Sciatic nerve (tissue), 2 donors: ENCODE measurements at places on chromosomes 13 and 19. TPM values are rescaled to one million over a fixed set of nuclear protein-coding genes. Genes with fewer than 3 reads are reported as not detected.

DNA sequence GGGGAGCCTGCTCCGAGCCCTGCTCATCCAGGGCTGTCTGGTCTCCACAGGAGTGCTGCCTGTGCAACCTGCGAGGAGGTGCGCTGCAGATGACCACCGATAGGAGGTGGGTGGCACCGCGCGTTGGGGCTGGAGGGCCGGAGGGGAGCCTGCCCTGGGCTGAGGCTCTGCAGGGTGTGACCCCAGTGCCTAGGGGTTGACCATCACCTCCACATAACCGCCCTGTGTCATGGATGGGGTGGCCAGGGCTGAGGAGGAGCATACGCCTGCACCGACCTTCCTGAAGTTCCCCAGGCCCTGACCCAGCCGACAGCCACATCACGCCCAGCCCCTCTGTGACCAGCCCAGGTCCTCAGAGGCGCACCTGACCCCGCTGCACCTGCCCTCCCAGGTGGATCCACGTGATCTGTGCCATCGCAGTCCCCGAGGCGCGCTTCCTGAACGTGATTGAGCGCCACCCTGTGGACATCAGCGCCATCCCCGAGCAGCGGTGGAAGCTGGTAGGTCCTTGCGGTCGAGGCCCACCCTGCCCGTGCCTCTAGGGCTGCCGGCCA is 168.7 kb downstream of the KDM4B start:
- no peak for DNase-seq

Gene CDX2
- not detected for total RNA-seq

Gene CBLC
- total RNA-seq = not detected

Gene DDA1
- 29.4 TPM for total RNA-seq

Gene MYPOP
- total RNA-seq = 8.6 TPM

DNA sequence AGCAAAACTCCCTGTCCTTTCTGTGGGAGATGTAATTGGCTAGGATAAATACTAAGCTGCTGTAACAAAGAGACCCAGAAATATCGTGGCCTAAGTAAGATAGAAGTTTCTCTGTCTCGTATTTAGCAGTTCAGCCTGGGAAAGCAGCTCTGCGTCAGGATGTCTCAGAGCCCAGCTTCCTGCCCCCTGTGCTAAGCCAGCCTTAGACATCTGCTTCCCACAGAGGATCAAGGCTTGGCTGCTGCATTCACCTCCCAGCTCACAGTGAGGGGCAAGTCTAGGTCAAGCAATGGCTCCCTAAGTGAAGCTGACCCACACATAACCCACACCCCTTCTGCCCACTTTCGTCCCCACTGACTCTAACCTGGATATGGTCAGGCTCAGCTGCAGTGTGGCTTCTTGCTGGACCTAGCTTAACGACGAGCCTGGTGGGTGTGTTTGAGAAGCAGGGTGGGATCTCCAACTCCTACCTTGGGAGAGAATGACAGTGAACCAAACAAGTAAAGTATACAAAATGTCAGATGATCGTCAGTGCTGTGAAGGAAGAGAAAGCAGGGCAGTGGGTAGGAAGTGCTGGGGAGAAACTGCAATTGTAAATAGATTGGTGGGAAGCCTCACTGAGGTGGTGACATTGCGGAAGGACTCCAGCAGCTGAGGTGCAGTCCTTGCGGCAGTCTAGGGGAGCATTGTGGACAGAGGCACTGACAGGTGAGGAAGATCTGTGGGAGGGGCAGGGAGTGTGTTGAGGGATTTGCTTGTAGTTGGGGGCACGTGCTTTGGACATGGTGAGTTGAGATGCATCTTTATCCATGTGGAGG is 82.9 kb downstream of the TNFRSF19 start:
- no peak for DNase-seq

GRCh38 chr13:65915195-65915594 is 1314.9 kb downstream of the PCDH9 start:
- DNase-seq = no peak

- no peak for DNase-seq
Observed at GRCh38 chr13:24056616-24057137, 103.8 kb upstream of the SPATA13 start.

DNA sequence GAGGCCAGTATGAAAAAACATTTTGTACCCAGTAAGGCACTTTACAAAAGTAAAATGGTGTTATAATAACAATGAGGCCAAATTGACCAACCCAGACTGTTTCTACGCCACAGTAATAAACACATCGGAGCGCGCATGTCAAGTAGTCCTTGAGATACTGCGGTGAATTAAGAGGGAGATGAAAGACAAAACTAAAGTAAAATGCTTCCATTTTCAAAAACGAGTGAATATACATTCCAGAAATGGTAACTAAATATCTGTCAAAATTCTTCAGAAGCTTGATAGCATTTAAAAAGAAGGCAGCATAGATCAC is 19.0 kb downstream of the N4BP2L1 start:
- no peak for DNase-seq

DNA sequence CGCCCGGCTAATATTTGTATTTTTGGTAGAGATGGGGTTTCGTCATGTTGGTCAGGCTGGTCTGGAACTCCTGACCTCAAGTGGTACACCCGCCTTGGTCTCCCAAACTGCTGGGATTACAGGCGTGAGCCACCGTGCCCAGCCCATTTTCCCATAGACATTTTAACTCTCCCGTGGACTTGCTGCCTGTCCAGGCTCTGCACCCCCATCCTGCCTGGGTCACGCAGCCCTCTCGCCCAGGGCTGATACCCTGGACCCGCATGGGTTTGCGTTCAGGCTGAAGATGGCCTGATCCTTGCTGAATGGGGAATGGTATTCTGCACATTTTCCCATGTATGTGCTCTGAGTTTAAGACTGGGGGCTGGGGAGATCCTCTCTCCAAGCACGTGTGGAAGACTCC is 46.0 kb upstream of the RANBP3 start:
- DNase-seq = no peak

Gene TEX29
- 1.6 TPM for total RNA-seq

Gene TPRX2
- total RNA-seq = not detected

GRCh38 chr13:105655046-105655445 is 880.4 kb downstream of the EFNB2 start:
- no peak for DNase-seq

DNA sequence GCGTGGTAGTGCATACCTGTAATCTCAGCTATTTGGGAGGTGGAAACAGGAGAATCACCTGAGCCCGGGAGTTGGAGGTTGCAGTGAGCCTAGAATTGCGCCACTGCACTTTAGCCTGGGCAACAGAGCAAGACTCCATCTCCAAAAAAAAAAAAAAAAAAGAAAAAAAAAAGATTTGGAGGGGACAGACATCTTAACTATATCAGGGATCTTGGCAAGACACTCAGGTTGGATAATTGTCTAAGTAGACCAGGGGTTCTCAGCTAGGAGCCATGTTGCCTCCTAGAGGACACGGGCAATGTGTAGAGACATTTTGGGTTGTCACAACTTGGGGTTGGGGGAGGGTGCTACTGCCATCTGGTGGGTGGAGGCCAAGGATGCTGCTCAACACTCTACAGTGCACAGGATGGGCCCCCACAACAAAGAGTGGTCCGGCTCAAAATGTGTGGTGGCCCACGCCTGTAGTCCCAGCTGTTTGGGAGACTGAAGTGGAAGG is 1.9 kb upstream of the ZNF580 start:
- DNase-seq = no peak

Gene ATP4B
- total RNA-seq = not detected

DNA sequence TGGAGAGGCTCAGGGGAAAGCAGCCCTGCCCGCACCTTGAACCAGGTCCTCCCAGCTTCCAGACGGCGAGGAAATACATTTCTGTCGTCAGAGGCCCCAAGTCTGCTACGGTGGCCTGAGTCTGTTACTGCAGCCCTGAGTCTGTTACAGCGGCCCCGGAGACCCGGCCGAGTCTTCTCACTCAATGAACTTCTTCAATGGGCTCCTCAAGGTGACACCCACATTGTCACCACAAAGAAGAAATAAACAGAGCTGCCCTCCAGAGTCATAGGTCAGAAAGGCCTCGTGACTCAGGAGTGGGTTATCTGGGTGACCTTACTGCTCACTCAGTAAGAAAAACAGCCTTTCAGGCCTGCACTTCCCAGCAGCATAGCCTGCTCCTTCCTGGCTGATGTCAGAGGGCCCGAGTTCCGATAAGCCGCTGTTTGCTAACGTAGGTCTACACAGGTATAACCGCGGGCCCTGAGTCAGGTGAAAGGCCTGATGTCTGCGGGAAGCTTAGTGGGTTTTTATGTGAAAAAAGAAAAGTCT is 66.9 kb upstream of the TM9SF2 start:
- no peak for DNase-seq

DNA sequence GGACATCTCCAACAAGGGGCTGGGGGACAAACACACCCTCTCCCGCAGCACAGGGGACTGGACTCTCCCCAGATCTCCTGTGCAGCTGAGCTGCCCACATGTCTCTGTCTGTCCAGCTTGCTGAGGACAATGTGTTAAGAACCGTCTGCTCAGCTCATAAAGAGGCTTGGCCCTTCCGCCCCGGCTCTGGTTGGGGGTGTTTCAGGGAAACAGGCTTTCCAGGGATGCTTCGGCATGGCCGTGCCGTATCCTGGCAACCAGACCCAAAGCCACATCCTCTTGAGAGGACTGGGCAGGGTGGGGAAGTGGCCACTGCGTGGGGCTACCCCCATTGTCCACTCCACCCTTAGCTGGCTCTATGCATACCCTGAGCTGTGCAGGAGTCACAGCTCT is 41.1 kb upstream of the CHST8 start:
- DNase-seq = no peak

DNA sequence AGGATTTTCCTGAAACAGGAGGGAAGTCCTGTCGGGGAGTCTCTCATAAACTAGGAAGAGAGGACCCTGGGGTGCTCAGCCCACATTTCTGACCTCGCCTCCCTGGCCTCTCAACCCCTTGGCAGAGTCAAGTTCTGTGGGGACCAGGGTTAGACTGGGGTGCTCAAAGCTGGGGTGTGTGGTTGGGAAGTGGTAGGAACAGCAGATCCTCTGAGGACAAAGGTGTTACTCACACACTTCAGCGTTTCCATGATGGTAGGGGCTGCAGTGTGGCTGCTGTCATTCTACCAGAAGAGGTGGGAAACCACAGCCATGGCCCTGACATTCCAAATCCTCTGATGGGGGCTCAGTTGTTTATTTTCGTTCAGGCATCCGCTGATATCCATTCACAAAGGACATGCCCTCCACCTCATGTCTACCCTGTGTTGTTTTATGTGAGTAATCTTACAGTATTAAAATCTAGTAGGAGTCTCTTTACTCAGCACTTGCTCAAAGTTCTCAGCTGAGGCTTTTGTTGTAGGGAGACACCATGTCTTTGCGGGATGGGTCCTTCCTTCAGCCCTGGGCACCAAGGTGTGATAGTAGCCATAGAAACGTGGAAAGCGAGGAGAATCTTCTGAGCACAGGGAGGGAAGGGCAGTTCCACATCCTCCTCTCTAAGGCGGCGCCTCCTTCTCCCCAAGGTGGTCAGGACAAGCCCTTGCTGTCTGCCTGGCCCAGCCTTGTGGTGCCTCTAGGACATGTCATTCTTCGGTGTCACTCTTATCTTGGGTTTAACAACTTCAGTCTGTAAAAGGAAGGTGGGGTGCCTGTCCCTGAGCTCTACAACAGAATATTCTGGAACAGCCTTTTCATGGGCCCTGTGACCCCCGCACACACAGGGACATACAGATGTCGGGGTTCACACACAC is 1.5 kb downstream of the KIR2DL3 start:
- DNase-seq = no peak

DNA sequence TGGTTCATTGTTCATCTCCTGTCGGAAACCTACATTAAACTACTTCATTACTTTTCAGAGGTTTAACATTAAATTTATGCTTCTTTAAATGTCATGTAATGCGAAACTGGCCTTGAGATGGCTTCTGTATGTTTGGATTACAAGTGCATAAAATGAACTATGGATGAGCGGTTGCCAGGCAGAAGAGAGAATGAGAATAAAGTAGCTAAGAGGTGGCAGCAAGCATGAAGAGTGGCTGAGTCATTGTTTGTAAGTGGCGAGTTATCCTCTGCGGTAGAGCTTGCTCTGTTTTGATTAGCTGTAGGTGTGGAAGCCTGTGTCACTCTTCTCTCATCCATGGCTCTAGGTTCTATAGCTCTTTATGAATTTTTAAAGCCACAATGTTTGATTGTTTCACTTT is 1139.6 kb upstream of the PCDH9 start:
- DNase-seq = no peak

Gene ZNF428
- total RNA-seq = 39.1 TPM

Gene SULT2B1
- total RNA-seq = not detected

- no peak for DNase-seq
Observed at GRCh38 chr13:105991622-105992277, 543.7 kb downstream of the EFNB2 start.

Gene LACC1
- total RNA-seq = 6.4 TPM

DNA sequence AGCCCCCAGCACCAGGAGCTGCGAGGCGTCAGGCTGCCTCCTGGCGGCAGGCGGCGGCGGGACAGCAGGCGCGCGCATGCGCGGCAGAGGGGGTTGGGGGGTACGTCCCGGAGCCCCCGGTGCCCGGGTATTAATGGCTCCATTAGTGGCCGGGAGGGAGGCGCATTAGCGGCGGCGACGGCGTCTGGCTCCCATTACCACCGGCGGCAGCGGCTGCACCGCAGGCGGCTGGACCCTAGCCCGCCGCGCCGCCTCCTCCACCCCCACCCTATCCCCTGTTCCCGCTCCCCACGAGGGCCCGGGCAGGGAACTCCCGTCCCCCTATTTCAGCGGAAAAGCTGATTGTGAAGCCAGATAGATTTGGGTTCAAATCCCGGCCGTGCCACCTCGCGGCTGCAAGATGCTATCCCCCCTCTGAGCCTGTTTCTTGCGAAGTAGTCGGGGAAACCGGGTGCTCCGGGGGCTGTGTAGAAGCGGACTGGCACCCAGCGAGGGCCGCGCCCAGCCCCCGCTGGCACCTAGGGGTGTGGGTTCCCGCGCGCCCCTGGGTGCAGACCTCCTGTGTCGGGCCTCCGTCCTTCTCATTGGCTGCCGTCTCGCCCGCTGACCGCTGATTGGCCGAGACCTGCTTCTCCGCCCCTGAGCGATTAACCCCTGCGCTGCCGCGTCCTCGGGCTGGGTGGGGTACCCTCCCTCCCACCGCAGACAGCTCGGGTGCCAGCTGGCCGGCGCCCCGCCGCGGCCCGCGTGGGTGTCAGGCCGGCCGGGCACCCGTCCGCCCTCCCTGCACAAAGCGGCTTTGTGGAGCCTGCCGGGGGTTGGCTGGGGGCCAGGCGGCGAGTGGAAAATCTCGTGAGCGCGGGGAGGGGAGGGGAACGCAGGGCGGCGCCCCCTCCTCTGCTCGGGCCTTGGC is 11.1 kb downstream of the CIC start:
- peak; percentile 97 for DNase-seq

GRCh38 chr13:77740097-77740735 is 42.7 kb downstream of the SLAIN1 start:
- no peak for DNase-seq

Gene ZNF98
- 0.71 TPM for total RNA-seq

DNA sequence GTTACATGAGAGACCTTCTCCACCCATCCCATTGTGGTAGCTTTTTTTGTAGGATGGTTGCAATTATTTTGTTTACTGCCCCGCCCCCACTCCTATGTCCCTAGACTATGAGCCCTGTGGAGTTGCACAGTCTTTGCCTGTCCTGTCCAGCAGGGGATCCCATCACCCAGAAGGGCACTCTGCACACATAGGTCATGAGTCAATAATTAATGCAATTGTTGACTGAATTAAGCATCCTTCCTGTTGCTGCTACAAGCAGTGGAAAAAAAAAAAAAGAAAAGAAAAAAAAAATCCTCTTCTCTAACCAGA is 14.2 kb downstream of the C19orf81 start:
- no peak for DNase-seq
